CD4-positive, alpha-beta T cell treated with Interleukin-4 for 4 hours (primary cell): ENCODE measurements at places on chromosomes 16 and 17.

GRCh38 chr17:11094331-11094730 is 146.7 kb upstream of the SHISA6 start:
- DNase-seq = no peak

DNA sequence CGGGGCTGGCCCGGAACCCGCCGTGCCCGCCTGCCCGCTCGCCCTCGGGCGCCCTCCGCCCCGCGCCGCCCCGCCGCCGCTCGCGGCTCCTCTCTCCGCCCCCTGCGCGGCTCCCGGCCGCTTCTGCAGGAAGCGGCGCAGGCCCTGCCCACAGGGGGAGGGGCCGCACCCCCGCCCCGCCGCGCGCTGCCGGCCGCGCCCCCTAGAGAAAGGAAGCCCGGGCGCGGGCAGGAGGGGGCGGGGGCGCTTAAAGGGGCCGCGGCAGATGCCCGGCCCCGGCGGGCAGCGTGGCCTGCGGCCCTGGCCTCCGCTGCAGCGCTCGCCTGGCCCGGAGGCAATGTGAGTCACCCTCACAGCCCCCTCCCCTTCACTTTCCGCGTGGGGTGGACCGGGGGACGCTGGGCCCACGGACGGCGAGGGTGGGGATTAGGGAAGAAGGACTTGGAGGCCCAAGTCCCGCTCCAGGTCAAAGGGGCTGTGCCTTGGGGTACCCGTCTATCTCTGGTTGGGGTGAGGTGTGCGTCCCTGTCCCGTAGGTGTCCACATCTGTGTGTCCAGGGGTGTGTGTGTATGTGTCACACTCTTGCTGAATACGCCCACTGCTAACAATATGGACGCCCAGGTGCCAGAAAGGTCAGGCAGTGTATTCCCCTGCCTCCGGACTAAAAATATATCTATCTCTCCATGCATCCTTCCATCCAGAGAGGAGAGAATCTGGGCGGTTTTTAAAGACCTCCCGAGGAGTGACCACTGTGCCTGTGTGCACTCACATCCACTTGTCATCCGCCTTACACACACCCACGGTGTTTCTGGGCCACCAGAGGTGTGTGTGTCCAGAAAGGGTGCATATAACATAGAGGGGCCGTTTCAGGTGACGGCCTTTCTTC is at the start of gene GIT1:
TSS of gene GIT1 (minus strand) at position 125 of the 887 bp plus-strand sequence. CDS start 270 bp downstream, outside the sequence.
- peak; percentile 76 for DNase-seq

- no peak for DNase-seq
Observed at GRCh38 chr16:51713502-51713901, 562.4 kb upstream of the SALL1 start.

GRCh38 chr16:73384506-73385089 is 336.7 kb upstream of the ZFHX3 start:
- DNase-seq = no peak
